PC-3 (cell line): ENCODE measurements at places on chromosomes 13 and 19.
A peak's percentile ranks its signal among the peaks of the same experiment; 100 is the strongest.

- peak; percentile 80 for DNase-seq
- peaks cover 42% of the 10 kb centered on the region for H3K36me3 ChIP-seq
- no peaks in the 10 kb centered on the region for H3K27me3 ChIP-seq
Measured at GRCh38 chr13:45500492-45501174, 35.9 kb downstream of the COG3 start.

DNA sequence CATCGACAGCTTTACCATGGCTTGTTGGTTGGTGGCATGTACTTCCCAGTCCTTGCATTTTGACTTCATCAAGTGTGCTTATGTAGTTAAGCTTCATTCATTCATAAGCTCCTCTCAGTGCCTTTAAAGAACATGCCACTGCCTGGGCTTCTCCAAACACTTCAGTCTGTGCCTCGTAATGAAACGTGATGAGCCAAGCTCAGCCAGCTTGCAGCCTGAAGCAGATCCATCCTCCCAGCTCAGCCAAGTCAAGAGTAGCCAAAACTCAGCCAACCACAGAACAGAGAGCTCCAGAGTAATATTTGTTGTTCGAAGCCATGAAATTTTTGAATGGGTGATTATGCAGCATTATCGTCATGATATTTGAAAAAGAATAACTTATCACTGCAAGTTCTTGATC, 989.7 kb downstream of the EFNB2 start:
- no peak overlapping the region for H3K27ac ChIP-seq
- no peak overlapping the region for H3K4me3 ChIP-seq
- H3K27me3 ChIP-seq: no peaks in the 10 kb centered on the region

DNA sequence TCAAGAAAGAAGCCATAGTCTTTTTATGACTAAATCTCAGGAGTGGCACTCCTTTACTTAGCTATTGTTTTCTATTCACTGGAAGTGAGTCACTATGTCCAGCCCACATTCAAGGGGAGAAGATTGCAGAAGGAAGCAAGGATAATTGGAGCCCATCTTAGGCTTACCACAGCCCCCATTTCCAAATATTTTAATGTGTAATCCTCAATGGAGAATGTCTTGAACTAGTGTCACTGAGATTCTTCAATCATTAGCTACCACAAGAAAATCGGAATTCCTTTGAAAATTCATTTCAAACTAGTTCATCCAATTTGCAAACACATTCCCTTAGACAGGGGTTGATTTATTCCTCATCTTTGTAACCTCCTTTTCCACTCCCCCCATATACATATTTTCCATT, 84.7 kb downstream of the DLEU7 start:
- no peak for DNase-seq
- peaks cover 5% of the 10 kb centered on the region; the same call in 1 of the 2 replicates for H3K27me3 ChIP-seq
- H3K27ac ChIP-seq: no peak overlapping the region
- no peaks in the 10 kb centered on the region for H3K36me3 ChIP-seq

- H3K4me3 ChIP-seq: no peak overlapping the region
- no peaks in the 10 kb centered on the region for H3K36me3 ChIP-seq
- no peak for DNase-seq
- H3K27me3 ChIP-seq: no peaks in the 10 kb centered on the region
- peaks cover under 1% of the 10 kb centered on the region; the same call in 1 of the 2 replicates for H3K4me1 ChIP-seq
- no peak overlapping the region for H3K27ac ChIP-seq
Measured at GRCh38 chr19:38324431-38324830, 4.8 kb downstream of the KCNK6 start.

GRCh38 chr13:48975101-48975855, 434 bp upstream of the FNDC3A start:
- no peaks in the 10 kb centered on the region for H3K27me3 ChIP-seq
- H3K4me1 ChIP-seq: peaks cover 14% of the 10 kb centered on the region; the same call in 1 of the 2 replicates
- H3K27ac ChIP-seq: peak overlapping the region; percentile 93
- peak overlapping the region; percentile 80 for H3K4me3 ChIP-seq

DNA sequence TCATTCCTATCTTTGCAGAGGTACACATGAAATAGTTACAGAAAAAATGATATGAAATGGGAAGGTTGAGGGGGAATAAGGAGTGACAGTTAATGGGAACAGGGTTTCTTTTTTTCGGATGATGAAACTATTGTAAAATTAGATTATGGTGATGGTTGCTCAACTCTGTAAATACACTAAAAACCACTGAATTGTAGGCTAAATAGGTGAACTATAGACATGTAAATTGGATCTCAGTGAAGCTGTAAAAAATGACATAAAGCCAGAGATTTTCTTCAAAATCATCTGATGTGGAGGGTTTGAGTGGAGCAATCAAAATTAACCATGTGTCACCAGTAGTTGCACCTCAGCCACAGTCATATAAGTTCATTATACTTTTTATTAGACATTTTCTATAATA, 6.6 kb upstream of the FLT3 start:
- no peak overlapping the region for H3K27ac ChIP-seq
- H3K4me1 ChIP-seq: no peaks in the 10 kb centered on the region
- no peaks in the 10 kb centered on the region for H3K36me3 ChIP-seq
- no peak for DNase-seq
- H3K4me3 ChIP-seq: no peak overlapping the region
- H3K27me3 ChIP-seq: peaks cover 8% of the 10 kb centered on the region; the same call in 1 of the 2 replicates
